ENCODE measurements at places on chromosomes 2 and 18. TPM values are rescaled to one million over a fixed set of nuclear protein-coding genes. Genes with fewer than 3 reads are reported as not detected.

The SPATA3 gene
- not detected for total RNA-seq

The HTR2B gene
- total RNA-seq = 0.34 TPM

The REG3A gene
- total RNA-seq = not detected

The SCN9A gene
- total RNA-seq = 0.33 TPM

The SH3YL1 gene
- total RNA-seq = 8.0 TPM

The ASXL3 gene
- total RNA-seq = not detected

The FANCL gene
- total RNA-seq = 39.2 TPM

The QPCT gene
- 832 TPM for total RNA-seq

The PCARE gene
- under 0.01 TPM for total RNA-seq

The FAM110C gene
- not detected for total RNA-seq

The KLHL30 gene
- total RNA-seq = not detected

The RAB6C gene
- not detected for total RNA-seq

The CKAP2L gene
- total RNA-seq = 15.7 TPM
